ENCODE measurements at places on chromosomes 4 and X. TPM values are rescaled to one million over a fixed set of nuclear protein-coding genes. Genes with fewer than 3 reads are reported as not detected.

GRCh38 chr4:113335746-113336145 is 286.3 kb downstream of the ANK2 start:
- DNase-seq: no peak

GRCh38 chr4:148634476-148634875 is 192.3 kb upstream of the NR3C2 start:
- no peak for DNase-seq

UGT2B15 gene
- not detected for total RNA-seq

DNA sequence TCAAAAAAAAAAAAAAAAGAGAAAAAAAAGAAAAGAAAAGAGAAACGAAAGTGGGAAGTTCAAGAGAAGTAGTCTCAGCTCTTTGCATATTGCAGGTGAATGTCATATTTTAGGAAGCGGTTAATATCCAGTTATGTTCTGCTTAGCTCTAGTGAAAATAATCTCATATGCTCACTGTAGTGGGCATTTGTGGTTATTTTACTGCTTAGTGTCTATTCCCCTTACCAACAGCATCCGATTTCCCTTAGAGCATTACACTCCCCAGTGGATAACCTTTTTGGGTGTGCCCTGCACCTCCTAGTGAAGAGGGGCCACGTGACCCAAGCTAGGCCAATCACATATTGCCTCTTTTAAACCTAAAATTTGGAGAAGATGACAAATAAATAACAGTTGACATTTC is 111.2 kb upstream of the ZNF827 start:
- DNase-seq: no peak

RFC1 gene
- 54.6 TPM for total RNA-seq

IRAK1 gene
- 53.9 TPM for total RNA-seq

GRIA3 gene
- total RNA-seq: 7.1 TPM

GRCh38 chr4:72119946-72120345 is 88.1 kb downstream of the NPFFR2 start:
- DNase-seq: no peak

UXT gene
- total RNA-seq: 65.3 TPM

GRCh38 chrX:41333744-41334362 is at the start of gene DDX3X:
DDX3X (plus strand) TSS chrX:41334162; CDS start chrX:41334253, 91 bp downstream.
- peak; percentile 96 for DNase-seq

PRRG3 gene
- 64.3 TPM for total RNA-seq

- DNase-seq: no peak
Measured at GRCh38 chr4:143502231-143502630, 11.3 kb upstream of the SMARCA5 start.

ART3 gene
- 35.8 TPM for total RNA-seq

DNA sequence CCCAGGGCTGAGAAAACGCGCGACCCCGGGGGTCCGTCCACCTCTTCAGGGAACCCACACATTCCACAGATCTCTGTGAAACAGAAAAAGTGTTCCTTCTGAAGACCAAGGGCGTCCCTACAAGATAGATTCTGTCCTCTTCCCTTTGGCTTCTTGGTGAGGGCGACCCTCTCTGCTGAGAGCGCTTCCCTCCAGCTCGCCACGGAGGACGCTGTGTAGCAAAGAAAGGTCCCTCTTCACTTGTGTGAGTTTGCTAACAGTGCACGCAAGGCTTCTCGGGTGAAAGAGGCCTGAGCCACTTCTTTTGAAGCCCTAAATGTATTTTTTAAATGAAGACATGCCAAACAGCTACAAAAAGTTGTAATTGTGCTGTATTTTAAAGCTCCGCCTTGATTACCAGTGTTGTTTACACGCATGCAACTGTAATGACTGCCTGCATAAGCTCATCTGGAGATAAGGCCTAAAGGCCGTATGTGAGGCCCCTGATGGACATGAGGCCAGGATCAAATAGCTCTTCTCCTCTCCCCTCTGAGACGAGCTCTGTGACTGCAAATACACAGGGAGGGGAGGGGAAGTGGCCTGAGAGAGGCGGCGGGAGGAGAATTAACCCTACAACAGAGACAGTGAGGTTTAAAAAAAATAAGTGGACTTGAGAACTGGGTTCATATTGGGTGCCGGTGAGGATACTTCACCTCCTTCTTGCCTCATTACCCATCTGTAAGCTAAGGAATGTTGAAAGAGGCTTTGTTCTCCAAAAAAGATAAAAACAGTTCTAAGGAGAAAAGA is 95.5 kb downstream of the SOWAHB start:
- DNase-seq: no peak

- no peak for DNase-seq
Measured at GRCh38 chrX:40152741-40153344, 55.1 kb upstream of the BCOR start.

FMR1NB gene
- not detected for total RNA-seq

DNA sequence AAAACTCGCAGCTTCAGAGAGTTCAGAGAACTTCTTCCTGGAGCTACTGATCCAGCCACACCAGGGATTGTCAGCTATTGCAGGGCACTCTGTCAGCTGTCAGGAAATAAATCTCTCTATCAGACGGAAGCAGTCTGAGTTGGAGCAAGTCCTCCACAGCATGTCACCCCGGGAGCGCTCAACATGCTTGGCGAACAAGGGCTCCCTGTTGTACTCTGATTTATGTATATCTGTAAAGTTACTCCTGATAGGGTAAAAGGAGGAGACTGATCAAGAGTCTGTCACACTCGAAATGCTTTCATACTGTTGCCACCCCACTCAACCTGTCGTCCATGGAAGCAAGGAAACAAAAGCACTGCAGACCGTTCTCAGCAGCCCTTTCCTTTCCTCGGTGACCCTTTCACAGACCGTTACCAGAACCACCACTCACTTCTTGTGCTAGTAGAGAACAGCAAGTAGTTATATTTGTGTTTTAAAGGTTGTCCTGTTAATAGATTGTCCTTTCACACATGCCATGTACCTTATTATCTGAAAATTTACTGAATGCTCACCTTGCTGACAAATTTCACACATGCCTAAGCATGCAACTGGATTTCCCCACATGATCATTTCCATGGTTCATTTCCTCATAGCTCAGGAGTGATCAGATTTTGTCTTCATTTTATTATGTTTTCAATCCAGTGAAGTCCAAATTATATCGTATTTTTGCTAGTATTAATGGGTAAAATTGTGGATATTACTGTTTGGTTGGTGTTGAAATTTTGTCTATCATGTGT is 2108.9 kb upstream of the TENM3 start:
- no peak for DNase-seq

GRCh38 chr4:140995058-140995457 is 138.2 kb downstream of the RNF150 start:
- no peak for DNase-seq

GRCh38 chrX:139204898-139205667 is 325.5 kb upstream of the F9 start:
- DNase-seq: peak; percentile 59

CLIC2 gene
- total RNA-seq: 25.3 TPM

- no peak for DNase-seq
Measured at GRCh38 chr4:48162162-48162561, 28.1 kb upstream of the TXK start.

DNA sequence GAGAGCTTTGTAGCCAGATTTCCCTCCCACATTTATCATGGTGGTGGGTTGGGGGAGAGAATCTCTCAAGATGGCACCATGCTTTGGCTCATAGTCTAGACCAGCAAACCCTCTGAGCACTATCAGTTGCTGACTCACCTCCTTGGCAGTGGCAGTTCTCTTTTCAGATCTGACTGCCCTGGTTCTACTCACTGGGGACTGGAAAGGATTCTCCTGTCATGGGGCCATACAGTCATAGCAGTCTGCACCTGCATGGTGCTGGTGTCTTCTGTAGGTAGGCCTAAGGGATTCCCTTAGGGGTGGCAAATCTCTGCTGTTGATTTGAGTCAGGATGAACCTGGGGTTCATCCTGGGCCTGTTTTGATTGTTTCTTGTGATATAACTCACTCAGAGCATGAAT is 2.6 kb downstream of the TEX13B start:
- DNase-seq: no peak

GRCh38 chr4:165381821-165382373 is 3.1 kb downstream of the CPE start:
- DNase-seq: no peak

RASGEF1B gene
- 27.0 TPM for total RNA-seq

GRCh38 chr4:57190601-57191481 is 80.7 kb upstream of the IGFBP7 start:
- no peak for DNase-seq

GRCh38 chrX:12975670-12975965 is 708 bp downstream of the TMSB4X start:
- DNase-seq: peak; percentile 66

NSG1 gene
- 12.2 TPM for total RNA-seq

DNA sequence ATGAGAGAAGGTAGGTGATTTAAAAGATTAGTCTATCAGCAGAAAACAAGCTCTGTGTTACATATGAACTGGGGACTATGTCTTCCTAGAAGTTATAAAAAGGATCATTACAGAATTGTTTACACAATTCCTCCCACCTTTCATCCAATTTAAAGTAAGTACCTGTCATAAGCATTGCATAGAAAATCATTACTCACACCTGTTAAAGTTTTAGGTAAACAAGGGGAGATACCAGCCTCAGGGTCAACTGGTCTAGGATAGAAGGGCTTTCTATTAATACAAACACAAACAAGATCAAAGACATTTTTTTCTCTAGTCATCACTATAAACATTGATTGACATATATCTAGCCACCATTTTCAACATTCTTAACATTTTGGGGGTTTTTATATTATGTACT is 333.9 kb downstream of the ARHGAP24 start:
- DNase-seq: no peak

GRCh38 chrX:138761380-138761779 is 49.9 kb upstream of the FGF13 start:
- no peak for DNase-seq

GRCh38 chr4:136476753-136477152 is 1055.5 kb downstream of the PCDH18 start:
- no peak for DNase-seq

GRCh38 chrX:12239356-12240082 is 101.2 kb downstream of the FRMPD4 start:
- DNase-seq: no peak

- no peak for DNase-seq
Measured at GRCh38 chrX:18887177-18887824, 96.6 kb downstream of the PHKA2 start.

- no peak for DNase-seq
Measured at GRCh38 chrX:20212486-20213089, 54.1 kb downstream of the RPS6KA3 start.

DNA sequence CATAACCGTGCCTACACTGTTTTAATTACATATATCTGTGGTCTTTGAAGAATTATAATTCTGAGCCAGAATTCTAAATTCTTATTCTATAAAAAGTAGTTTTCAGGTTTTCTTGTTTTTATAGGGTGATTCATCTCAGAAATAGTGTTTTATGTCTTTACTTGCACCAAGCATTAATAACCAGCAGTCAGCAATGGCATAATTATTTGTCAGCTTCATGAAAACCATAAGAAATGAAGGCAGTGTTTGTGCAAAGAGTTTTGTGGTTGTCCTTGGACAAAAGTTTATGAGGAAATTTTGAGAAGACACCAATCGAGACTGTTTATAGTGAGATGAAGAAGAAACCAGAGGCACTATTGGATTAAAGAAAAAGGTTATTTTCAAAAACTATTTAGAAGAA is 37.2 kb downstream of the EDNRA start:
- DNase-seq: no peak

ATP2B3 gene
- 0.09 TPM for total RNA-seq

- DNase-seq: no peak
Measured at GRCh38 chr4:94500685-94501084, 48.9 kb downstream of the PDLIM5 start.
